ENCODE measurements at places on chromosomes 12 and 14.

DNA sequence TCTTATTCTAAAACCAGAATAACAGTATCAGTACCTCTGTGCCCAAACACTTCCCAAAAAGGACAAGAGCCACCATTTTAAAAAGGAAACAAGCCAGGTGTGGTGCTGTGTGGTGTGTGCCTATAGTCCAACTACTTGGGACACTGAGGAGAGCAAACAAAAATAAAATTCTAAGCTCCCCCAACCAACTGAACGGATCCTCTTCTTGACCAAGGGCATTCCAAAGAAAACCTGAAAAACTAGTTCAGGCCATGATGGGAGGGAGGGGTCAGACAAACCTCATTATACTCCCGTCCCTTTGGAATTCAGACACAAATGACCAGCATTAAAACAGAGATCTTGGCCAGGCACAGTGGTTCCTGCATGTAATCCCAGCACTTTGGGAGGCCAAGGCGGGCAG is 20.5 kb downstream of the SLC11A2 start:
- no peak for DNase-seq

GRCh38 chr14:75371297-75371696 is 56.5 kb upstream of the JDP2 start:
- no peak for DNase-seq

DNA sequence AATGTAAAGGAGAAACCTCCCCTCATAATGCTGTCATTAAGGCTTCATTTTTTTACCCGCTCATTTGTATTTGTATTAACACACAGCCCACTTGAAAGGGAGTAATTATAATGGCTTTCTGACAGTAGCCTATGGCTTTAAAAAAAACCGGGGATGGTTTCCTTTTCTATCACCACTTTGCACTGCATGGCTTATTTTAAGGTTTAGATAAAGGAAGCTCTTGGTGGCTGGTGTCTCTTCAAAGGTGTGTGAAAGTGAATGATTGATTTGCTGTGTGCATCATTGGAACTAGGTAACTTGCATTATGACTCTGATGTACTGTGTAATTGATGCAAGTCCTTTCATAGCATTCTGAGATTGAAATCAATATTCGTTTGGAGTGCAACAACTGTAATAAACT is 80.7 kb downstream of the NPAS3 start:
- DNase-seq, result no peak

DNA sequence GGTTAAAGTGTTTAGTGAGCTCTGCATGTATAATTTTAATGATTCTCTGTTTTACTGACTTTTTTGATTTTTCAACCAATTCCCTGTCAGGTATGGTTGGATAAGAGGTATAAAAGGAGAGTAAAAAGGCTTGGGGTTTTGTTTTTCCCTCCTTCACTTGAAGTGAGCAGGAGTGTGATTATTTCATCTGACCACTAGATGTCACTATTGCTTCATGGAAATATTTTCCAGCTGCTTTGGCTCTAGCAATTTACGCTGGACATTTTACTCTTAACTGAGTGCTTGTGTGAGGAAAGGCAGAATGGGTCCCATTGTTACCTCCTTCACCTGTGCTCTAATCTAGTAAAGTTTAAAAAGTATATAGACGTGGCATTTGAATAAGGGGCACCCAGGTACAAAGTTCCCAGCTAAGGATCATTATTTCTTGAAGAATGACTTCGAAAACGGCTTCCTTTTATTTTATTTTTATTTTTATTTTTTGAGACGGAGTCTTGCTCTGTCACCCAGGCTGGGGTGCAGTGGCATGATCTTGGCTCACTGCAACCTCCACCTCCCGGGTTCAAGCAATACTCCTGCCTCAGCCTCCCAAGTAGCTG is 66.5 kb downstream of the TBC1D30 start:
- no peak for DNase-seq

DNA sequence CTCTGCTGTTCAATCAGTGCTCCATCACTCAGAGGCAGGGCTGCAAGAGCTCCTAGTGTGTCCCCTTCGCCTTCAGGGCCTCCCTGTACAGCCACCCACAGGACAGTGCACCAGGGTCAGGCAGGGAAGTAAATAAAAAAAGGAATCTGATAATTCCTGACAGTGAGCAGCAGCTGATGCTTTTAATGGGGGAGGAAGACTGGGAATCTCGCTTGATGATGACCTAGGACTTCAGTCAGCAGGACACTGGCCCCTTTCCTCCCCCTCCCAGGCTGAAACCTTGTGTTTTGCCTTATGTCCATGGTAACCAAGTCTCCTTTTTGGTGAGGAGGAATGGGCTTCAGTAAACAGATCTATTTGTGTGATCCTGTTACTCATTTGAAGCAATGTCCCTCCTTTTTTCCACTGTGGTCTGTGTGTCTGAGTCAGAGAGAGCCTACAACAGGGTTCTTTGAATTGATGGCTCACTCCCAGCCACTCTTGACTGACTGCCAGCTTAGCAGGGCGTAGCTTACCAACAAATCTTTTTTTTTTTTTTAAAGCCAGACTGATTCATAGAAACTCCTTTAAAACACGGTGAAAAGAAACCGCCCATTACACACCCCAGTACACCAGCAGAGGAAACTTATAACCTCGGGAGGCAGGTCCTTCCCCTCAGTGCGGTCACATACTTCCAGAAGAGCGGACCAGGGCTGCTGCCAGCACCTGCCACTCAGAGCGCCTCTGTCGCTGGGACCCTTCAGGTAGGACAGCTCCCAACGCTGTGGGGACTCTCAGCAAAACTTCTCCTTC is at the start of gene EMP1:
EMP1 (plus strand) TSS at position 597 of the 792 bp plus-strand sequence. CDS start 14,785 bp downstream, outside the sequence.
- peak; percentile 98 for DNase-seq

DNA sequence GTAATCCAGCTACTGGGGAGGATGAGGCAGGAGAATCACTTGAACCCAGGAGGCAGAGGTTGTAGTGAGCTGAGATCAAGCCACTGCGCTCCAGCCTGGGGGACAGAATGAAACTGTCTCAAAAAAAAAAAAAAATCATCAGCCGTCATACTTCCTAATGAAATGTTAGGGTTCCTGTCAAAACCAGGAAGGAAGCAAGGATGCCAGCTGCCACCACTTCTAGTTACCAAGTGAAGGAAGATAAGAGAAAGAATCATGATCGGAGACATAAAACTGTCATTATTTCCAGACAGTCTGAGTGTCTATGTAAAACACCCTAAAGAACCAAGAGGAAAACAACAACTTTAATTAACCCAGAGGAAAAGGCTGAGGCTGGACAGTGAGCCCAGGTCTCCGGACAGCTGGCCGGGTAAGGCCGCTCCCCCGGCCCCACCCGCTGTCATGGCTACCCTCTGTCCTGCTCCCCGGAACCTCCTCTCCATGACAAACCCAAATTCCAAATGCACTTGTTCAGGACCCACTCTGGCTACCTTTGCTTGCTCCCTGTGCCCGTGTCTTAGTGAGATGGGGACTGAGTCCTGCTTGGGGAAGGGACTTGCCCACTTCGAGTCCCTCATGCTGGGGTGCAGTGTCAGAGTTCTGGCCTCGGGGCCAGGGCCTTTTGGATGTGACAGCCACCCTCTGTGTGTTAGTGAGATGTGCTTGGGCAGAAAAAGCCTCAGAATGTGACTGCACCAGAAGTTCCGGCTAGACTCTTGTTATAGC is 29.0 kb downstream of the SLC6A12 start:
- no peak for DNase-seq

- DNase-seq, result no peak
Measured at GRCh38 chr14:55088356-55088755, 36.9 kb downstream of the MAPK1IP1L start.

GRCh38 chr12:125944446-125944845 is 879.2 kb downstream of the AACS start:
- no peak for DNase-seq

GRCh38 chr12:43501703-43502102 is 50.3 kb downstream of the ADAMTS20 start:
- DNase-seq, result no peak

DNA sequence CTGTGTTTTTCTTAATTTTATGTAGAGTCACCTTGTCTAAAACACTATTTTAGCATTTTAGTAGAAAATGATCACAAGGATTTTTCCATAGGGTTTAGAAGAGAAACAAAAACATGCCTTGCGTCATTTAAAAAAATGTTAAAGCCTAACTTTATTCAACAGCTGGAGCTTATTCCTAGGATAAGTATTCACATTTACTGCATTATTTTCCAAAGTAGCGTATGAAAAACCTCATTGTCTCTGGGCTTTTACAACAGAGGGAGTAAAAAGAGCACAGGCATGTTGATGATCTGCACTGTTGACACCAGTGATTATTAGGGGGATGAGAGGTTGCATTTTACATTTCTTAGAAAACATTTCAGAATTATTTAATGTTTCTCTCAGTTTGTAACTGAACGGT is 66.1 kb downstream of the FRMD6 start:
- no peak for DNase-seq

DNA sequence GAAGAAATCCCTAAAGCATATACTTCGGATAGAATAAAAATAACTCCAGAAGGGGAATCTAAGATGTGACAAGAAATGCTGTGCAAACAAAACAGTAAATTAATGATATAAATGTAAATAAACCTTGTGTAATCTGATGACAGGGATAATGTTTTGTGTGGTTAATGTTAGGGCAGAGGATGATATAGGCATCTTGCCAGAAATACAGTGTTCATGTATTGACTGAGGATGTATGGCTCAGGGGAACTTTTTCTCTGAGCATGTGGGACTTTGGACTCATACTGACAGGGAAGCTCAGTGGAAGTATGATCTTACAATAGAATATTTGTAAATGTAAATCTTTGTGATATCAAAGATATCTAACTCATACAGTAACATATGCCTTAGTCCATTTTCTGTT is 420.2 kb downstream of the TMTC2 start:
- no peak for DNase-seq

GRCh38 chr14:105554022-105554421 is 27.6 kb downstream of the TMEM121 start:
- DNase-seq, result no peak

DNA sequence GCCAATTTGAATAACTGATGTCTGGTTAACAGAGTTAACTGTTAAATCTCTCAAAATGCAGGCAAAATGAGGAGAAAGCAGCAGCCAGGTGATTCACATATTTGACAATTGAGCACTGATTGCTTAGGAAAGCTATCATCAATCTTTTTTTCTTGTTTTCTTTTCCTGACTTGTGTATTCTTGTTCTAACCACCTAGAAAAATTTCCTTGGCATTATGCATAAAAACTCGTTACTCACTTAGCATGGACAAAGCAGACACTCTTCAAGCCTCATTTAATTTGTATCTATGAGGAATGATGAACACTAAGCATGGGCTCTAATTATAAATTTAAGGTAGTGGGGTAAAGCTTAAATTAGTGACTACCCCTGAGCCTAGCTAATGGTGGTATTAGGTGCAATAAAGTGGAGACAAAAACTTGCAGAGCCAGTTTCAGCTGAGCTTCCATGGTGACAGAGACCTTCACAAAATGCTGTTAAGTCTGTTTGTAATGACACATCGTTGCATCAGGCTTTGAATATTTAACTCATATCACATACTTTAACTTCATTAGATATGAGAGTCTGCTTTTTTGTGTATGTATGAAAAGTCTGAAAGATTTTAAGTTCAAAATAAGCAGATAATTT is 52.0 kb downstream of the RASSF9 start:
- no peak for DNase-seq

DNA sequence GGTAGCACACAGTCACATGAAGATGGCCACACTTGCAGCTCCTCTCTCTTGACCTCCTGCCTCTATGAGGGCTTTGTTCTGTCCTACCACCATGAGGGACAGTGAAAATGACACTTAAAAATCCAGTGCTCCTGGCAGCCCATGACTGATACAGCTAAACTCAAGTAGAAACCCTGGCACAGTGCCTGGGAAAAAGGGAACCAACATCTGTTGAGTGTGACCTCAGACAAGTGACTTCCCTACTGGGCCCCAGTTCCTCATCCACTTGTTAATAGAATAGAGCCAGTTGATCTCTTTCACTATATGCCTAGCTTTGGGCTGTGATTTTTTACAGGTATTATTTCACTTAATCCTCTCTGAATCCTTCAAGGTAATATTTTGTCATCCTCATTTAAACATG is 4.8 kb downstream of the GUCY2C start:
- no peak for DNase-seq

DNA sequence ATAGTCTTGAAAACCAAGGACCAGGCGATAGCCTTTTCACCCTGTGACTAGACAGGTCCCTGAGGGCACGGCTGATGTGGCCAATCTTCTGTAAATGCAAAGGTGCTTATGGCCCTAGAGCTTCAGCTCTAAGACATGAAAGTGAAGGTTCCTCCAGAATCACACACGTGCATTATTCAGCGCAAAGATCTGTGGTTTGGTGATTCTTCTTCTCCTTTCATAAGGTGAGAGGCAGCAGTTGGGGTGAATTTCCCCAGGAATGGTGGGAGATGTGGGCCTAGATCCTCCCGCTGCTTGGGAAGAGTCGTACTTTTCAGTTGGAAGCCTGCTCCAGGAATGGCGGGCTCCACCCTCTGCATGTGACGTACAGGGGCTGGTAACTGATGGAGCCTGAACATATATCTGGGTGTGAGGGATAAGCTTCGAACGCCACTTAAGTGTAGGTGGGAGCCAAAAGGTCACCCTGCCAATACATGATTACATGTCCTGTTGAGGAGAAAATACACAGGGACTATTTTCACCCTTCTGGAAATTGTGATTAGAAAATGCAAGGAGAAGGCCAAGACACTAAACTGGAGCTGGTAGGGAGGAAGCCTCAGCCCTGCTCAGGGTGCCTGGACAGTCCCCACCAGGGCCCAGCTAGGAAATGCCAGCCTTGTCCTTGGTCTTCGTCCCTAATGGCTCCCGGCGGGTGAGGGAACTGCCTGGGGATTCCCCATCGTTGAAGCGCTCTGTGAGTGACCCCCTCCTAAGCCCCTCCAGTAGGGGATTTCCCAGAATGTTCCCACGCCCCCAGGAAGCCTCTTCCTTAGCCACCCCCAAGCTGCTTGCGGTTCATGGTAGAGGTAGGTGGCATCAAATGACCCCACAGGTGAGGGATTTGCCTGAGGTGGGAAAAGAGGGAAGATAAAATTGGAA is 17.6 kb downstream of the BATF start:
- no peak for DNase-seq

DNA sequence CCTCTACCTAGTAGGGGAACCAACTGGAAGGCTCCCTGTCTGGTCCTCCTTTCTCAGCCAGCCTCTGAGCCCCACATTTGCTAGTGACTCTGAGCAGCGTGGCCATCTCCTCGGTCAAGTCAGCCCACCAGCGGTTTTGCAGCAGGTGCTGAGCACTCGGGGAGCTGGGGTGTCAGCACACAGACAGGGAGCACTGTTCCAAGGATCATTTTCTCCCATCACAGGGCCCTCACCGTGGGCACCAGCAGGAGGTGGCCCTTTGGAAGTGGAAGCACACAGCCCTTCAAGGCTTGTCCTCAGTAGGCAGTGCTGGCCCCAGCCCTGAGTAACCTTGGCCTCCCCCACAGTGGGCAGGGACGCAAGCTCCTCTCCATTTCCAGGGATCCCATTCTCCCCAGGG is 24.1 kb upstream of the EML1 start:
- DNase-seq, result no peak

- no peak for DNase-seq
Measured at GRCh38 chr12:112219195-112219594, 93.8 kb downstream of the TRAFD1 start.

- no peak for DNase-seq
Measured at GRCh38 chr12:122851820-122852219, 16.6 kb downstream of the HIP1R start.

Measured in vagina (tissue), 2 donors.